ENCODE measurements at places on chromosomes 12 and 14.

DNA sequence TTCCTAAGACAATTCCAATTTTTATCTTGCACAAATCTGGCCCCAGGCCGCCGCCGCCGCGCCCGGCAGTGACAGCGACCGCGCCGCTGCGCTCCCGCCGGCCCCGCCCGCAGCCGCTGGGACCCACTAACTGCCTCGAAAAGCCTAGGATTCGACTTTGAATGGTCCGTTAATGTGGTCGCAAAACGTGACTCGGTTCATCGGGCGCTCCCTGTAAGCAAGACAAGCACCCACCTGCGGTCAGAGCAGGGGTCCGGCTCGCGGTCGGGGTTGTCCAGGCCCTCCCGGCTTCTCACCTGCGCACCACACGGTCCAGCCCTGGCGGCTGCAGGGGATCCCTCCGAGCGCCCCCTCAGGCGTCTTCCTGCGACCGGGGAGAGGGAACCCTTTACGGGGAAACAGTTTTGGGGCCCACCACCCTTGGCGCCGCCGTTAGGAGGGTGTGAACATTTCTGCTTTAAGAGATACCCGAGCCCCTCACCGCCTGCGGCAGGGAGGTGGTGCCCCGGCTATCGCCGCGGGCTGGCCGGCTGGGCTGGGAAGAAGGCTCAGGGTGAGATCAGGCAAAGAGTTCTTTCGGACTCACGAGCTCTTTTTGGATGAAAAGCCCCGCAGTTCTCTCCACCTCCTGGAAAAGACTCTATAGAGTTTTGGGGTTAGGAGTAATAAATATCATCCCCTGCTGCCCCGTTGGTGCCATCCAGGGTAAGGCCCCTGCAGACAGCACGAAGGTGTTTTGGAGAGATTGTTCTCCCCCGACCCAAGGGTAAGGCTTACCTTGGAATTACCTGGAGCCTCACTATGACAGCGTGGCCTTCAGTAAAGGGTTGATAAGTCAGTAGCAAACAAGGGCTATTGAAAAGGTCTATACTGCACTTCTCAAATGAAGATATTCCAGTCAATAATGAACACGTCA lies 13.6 kb upstream of the FOXJ2 start:
- no peak for DNase-seq

DNA sequence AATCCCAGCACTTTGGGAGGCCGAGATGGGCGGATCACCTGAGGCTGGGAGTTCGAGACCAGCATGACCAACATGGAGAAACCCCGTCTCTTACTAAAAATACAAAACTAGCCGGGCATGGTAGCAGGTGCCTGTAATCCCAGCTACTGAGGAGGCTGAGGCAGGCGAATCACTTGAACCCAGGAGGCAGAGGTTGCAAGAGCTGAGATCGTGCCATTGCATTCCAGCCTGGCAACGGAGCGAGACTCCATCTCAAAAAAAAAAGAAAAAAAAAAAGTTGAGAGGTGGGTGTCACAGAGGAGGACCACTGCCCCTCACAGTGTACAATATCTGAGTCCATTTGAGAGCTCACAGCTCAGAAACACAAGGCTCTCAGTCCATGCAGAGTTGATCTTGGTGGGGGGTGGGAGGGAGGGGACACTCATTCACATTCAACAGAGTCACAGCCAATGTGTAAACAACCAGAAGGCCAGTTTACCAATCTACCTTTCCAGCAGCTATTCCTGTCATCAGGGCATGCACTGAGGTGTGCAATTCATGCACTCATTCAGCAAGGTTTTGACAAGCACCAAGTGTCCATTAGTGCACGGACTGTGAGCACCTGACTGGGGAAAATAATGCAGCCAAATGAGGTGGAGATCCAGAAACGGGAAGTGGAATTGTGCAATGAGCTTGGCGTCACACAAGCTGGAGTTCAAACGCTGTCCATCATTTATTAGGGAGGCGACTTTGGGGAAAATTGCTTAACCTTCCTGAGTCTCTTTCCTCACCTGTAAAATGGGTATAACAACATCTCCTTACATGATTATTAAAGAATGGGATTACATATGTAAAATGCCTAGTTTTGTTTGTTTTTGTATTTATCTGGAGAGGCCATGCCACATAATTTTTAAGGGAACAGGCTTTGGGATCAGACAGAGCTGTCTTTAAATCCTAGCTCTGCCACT lies 4.4 kb upstream of the EIF5 start:
- DNase-seq: peak; percentile 76

DNA sequence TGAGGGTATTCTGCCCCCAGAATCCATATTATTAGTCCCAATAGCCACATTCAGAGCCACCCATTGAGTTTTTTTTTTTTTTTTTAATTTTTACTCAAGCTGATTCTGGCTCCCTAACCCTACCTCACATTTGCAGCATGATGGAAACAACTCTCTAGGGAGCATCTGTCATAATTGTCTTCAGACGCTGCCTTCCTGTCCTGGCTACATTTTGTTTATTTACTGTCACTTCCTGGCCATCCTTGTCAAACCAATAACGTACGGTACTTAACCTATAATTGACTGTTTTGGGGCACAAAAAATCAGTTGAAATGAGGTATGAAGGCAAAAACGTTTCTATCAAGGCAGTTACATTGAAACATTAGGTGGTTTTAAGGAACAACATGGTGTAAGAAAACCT lies 2.1 kb downstream of the GLIPR1 start:
- peak; percentile 15 for DNase-seq

DNA sequence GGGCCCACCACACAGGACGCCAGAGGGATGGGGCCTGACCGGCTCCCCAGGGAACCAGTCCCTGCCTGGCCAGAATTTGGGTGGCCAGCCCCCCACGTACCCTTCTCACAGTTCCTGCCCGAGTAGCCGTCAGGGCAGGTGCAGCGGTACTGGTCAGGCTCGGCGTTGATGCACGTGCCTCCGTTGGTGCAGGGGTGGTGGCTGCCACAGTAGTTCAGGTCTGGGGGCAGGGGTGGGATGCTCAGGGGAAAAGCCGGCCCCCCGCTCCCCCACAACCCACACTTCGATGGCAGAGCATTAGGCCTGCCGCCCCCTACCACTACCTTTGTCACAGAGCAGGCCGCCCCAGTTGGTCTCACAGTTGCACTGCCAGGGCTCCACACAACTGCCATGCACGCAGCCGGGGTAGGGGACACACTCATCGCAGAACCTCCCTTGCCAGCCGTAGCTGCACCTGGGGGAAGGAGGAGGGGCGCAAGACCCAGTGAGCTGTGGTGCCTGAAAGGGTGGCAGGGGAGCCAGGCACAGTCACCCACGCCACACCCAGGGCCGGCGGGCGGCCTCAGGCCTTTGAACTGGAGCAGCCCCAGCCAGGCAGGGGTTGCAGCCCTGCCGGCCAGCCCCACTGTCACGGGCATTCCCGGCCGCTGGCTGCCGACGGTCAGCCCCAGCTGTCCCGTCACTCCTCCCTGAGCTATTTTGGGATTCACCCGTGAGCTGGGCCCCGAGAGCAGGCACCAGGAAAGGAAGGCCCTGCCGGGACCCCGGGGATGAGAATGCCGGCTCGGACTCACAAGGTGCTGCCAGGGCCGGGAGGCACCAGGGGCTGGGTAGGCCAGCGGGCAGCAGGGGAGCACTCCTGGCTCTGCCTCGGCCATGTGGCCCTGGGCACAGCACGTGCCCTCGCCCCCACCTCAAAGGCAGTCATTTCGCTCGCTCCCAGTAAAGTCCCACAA lies 16.5 kb downstream of the JAG2 start:
- DNase-seq: no peak

GRCh38 chr12:48601013-48601756 lies 31.3 kb upstream of the LALBA start:
- DNase-seq: peak; percentile 65

- no peak for DNase-seq
Measured at GRCh38 chr14:102426796-102427195, 64.1 kb downstream of the TECPR2 start.

- no peak for DNase-seq
Measured at GRCh38 chr14:52055167-52055566, 13.7 kb downstream of the NID2 start.

GRCh38 chr12:9710584-9711375 lies 22.1 kb downstream of the CLECL1 start:
- no peak for DNase-seq

Data from iris pigment epithelial cell (primary cell).